ENCODE measurements at places on chromosomes 3 and 15.
A peak's percentile ranks its signal among the peaks of the same experiment; 100 is the strongest.

GRCh38 chr15:56337084-56337725, 28.0 kb upstream of the TEX9 start:
- DNase-seq = no peak

- no peak for DNase-seq
These were observed 6.2 kb upstream of the IVD start for GRCh38 chr15:40399370-40399769.

GRCh38 chr3:12229896-12230295, 59.0 kb upstream of the PPARG start:
- no peak for DNase-seq

DNA sequence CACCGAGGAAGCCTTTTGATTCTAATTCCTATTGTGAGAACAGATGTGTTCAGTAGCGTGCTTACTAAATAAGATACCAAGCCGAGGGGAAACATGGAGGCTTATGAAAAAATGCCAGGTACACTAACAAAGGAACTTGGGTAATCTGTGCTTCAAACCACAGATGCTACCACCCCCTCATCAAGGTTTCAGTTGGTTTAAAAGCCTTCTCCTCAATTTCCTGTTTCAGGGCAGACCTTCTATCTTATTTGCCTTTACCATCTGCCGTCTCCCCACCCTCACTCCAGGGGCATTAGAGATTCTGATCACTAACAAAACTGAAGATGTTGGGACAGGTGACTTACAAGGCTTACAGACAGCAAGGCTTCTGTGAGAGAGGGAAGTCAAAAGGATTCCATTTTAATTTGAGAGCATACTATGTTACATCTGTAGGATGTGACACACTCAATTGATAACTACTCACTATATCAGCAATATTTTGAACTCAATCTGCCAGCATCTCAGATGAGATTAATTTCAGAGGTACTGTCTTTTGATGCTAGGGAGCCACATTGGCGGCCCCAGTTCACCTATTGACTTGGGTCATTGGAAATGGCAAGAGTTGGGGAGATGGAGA, 60.6 kb upstream of the PLCL2 start:
- no peak for DNase-seq

GRCh38 chr3:137105277-137105977, 147.6 kb downstream of the IL20RB start:
- DNase-seq = no peak

DNA sequence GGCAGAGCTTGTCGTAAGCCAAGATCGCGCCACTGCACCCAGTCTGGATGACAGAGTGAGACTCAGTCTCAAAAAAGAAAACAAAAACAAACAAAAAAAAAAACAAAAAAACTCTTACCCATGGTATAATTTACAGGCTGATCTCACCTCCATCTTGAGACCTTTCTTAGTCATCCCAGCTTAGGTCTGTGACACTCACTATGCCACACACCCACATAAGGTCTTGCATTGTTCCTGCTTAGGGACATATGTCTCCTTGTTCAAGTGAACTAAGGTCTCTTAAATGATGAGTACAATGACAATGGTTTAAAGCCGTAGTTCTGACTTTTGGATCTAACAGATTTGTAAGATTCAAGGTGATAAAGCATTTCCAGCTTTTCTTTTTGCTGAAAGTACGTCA, 360.2 kb upstream of the ARHGEF26 start:
- DNase-seq = no peak

DNA sequence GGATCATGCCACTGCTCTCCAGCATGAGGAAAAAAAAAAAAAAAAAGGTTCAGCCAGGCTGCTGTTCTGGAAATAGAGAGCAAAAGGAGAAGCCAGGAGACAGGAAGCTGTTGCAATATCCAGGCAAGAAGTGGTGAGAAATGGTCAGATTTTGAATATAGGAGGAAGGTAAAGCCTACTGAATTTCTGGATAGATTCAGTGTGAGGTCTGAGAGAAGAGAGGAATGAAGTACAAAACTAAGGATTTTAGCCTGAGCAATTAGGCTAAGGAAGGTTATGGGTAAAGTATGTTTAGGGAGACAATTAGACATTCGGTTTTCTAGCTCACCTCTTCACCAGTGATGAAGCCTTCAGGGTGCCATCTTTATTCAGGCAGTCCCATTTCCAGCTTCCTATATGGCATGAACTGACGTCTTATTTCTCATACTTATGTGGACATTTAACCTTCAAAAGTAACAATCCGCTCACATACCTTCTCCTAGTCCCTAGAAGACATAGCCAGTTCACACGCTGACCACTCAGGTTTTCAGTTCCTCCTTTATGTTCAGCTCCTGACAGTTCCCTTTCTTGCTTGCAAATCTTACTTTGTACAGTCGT, 57.2 kb downstream of the KIF9 start:
- no peak for DNase-seq

DNA sequence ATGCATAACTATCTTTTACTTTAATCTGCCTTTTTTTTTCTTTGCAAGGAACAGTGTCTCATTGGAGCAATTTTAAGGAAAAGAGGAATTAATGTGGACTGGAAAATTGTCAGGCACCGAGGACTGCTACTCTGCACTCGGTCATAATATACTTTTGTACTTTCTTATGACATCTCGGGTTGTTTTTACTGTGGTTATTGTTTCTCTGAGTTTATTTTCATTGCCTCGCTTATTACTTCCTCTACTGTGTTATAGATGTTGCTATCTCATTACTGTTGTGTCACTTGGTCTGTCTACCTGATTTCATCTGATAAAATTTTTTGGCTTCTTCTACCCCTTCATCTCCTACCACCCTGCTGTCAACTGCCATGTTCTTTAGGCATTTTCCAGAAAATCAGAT, 213.5 kb upstream of the POU1F1 start:
- DNase-seq = no peak

GRCh38 chr15:38868326-38869114, 303.9 kb upstream of the RASGRP1 start:
- no peak for DNase-seq

DNA sequence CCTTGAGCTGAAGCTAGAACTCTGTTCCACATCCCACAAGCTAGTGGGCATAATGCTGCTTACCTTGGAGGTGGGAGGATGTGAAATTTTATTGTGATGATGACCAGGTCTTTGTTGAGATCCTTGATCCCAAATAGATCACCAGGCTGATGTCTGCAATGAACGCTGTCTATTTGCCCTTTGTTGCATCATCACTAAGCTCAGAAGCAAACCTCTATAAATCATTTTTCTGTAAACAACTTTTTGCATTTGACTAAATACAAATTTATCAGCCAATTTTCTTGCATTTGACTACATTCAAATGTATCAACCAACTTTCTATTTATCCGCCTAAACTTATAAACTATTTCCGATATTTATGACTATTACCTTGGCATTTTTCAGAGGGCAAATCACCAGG, 9.7 kb downstream of the CCDC80 start:
- DNase-seq = no peak

GRCh38 chr3:111323019-111323418, 219.0 kb upstream of the CD96 start:
- DNase-seq = no peak

DNA sequence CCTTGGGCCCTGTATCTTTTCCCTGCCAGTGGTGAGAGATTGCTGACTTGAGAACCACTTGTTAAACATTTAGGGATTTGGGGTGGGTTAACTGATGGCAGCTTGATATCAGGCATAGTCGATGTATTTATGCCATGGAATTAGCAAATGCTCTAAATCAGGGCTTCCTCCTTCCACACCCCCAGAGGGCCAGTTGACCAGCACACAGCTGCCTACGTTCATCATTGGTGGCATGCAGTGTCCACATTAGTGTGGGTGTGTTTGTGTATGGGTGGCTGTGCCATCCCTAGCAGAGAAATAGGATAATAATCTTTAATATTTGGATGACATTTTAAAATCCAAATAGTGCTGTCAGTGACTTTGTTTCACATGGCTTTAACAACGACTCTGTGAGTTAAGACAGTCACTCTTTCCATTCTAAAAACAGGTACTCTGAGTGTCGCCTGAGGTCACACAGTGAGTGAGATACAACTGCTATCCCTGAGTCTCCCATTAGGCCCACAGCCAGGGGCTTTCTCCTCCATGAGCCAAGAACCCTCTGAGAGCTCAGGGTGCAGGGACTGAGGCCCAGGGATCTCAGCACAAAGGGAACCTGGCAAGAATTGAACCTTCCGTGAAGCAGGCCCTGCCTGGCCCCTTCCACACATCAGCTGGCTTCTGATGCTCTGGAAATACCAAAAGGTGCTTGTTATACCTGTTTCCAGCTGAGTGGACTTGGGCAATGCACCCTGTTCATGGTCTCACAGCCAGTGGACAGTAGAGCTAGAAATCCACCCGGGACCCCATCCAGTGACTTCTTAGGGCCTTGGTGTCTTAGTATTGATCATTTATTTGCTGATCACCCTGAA, 4.3 kb upstream of the LTF start:
- DNase-seq = no peak

DNA sequence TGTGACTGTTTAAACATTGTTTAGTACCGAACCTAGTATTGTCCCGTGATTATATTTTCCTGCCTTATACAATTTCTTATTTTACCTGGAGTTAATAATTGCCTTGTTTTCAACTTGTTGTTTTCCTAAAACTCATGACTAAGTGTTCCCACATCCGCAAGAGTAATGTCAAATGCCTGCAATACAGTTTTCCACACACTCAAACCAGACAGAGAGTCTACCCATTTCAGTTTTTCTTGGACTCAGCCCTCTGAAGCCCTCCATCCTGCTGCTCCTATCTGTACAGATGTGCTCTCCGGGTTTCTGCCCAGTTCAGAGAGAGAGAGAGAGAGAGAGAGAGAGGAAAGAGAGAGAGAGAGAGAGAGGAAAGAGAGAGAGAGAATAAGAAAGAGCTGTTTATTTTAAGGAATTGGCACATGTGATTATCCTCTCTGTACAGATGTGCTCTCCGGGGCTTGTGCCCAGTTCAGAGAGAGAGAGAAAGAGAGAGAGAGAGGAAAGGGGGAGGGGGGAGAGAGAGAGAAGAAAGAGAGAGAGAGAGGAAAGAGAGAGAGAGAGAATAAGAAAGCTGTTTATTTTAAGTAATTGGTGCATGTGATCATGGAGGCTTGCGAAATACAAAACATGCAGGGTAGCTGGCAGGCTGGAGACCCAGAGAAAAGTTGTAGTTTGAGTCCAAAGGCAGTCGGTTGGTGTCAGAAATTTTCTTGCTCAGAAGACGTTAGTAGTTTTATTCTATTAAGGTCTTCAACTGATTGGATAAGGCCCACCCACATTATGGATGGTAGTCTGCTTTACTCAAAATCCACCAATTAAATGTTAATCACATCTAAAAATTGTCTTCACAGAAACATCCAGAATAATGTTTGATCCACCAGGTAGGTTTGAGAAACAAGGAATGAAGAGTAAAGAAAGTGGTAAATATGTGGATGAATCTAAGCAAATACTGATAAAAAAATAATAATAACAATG, 104.1 kb upstream of the GOLGA8J start:
- DNase-seq = no peak

DNA sequence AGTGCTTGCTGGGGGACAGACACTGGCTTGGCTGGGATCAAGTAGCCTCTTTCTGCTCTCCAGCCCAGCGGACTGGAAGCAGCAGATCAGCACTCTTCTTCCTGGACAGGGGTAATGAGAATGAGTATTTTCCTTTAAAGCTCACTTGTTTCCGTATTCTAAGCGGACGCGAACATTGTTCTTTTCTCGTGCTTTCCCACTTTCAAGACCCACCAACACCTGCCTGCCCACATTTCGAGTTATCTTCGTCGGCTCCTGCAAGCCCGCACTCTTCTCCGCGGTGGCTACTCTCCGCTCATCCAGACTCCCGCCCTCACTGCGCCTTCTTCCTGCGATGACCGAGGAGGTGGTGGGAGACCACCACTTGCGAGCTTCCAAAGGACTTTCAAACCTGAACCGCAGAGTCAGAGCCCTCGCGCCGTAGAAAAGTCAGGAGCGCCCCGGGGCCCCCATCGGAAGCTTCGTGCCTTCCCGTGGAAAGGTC, 1.6 kb upstream of the PPM1L start:
- no peak for DNase-seq

- DNase-seq = peak; percentile 14
These were observed 9.4 kb downstream of the SLC51B start for GRCh38 chr15:65054333-65055200.

DNA sequence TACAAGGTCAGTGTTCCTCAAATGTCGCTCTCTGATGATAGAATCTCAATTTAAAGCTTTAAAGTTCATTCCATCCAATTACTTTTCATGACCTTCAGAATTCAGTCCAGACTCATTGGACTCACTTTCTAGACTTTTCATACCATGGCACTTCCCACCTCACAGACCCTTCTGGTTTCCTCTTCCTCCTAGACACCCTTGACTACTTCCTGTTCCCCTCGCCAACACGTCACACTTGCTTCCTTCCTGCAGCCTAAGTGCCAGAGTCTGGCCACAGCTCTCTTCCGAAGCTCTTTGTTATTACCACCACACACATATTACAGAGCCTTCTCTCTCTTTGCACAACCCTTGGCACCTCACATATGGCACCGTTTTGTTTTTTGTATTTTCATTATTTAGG, 59.1 kb upstream of the UMPS start:
- no peak for DNase-seq

GRCh38 chr3:18630295-18630694, 205.2 kb upstream of the SATB1 start:
- no peak for DNase-seq

GRCh38 chr15:85407421-85408269, 27.2 kb downstream of the AKAP13 start:
- peak; percentile 25 for DNase-seq

- DNase-seq = no peak
These were observed 62.6 kb upstream of the ETV5 start for GRCh38 chr3:186171521-186171920.

DNA sequence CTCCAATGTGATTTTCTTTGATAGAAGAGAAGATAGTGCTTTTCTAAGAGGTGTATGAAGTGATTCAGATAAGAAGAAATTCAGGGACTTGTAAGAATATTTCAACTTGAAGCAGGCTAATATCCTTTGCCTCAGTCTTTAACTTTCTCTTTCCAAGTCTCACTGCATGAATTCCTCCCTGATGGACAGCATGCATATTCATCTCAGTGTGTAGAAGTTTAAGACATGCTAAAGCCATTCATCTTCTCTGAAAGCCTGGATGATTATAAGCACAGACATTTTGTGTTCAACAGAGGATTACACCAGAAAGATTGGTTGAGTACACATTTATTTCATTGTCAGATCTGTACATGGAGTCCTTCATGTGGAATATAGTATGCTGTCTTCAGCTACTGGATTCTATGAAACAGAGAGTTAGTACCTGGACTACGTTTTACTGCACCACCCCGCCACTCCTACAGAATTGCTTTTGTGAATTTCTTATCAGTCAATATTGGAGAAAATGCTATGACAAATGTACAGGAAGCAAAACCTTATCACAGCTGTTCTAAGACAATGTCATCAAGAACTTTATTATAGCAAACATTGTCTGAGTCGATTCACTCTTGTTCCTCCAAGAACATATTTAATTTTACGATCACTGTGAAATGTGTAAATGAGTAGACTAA, 1346.1 kb downstream of the OTOL1 start:
- DNase-seq = no peak

DNA sequence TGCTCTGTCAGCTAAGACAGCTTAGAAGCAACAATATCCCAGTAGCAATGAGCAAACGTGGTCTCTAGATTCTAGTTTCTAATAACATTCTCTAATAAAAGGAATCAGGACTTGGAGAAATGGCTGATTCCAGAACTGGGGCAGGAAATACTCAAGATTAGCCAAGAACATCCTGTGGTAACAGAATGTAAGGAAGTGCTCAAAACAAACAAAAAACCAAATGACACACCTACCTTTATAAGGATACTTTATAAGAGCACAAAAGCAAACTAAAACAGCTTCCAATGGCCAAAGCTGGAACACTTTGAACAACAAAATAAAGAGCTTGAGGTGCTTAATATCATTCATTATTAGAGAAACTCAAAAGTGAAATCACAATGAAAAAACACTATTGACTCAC, 33.1 kb upstream of the EIF5A2 start:
- DNase-seq = no peak
